ENCODE measurements at places on chromosomes 2 and 18.

DNA sequence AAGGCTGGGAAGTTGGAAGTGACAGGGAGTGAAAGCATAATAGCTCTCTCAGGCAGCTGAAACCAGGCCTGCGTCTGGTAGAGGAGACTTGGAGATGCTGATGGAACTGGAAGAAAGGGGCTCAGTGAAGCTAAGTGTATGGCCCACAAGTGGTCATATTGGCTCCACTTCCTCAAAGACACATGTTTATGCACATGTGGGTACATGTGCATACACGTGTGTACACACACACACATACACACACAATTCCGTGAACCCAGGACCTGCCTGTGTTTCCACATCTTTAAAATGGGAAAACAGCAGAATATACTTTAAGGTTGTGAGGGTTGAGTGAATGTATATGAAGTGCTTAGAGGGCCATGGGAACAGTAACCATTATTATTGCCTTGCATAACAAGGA, 160.9 kb downstream of the ARL6IP6 start:
- no peak for DNase-seq

DNA sequence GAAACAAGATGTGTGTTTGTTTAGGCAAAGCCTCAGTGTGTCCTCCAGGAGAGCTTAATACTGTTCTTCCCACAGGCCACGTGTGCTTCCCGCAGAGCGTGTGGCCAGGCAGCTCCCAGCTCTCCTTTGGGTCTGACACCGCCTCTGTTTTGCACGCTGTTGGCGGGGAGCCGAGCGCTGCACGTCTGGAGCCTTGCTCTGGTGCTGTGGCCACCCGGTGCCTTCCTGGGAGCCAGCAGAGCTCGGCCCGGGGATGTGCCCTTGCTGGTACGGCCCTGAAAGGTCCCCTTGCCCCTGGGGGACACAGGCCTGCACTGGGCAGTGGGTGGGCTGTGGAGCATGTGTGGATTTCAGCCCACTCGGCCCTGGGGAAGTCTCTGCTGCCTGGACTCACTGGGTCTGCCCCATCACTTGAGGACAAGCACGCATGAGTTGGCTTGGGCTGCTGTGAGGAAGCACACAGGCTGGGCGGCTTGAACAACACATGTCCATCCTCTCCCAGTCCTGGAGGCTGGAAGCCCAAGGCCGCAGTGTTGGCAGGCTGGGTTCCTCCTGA, 160.7 kb upstream of the HDAC4 start:
- no peak for DNase-seq

DNA sequence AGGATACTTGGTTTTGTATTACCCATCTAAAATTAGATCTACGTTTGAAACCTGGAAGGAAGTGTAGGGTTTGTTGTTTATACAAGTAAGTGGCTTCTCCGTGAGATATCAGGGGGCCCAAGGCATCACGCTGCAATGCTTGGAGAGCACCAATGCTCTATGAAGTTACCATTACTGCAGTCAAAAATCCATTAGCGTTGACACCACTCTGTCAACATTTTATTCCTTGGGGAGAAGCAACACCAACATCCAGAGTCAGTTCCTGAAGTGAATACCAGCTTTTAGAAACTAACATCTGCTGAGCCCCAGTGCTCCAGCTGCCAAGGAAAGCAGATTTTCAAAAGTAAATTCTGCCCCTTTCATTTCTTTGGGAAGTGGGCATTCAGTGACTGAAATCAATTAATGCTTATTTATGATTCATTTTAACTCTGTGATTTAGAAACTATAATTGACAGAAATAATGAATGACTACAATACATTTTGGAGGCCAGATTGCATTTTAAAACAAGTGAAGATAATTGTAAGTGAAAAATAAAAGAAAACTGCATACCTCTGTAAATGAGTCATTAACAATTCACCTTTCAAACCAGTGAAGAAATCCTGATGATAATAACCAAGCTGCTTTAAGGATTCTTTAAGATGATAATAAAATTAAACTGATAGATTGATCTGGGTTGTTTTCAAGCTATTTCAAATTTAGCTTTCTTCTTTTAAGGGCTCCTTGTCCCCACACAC, 30.5 kb downstream of the LRP1B start:
- DNase-seq, result no peak

- DNase-seq, result no peak
Measured at GRCh38 chr2:113171334-113172075, 2.3 kb upstream of the PSD4 start.

DNA sequence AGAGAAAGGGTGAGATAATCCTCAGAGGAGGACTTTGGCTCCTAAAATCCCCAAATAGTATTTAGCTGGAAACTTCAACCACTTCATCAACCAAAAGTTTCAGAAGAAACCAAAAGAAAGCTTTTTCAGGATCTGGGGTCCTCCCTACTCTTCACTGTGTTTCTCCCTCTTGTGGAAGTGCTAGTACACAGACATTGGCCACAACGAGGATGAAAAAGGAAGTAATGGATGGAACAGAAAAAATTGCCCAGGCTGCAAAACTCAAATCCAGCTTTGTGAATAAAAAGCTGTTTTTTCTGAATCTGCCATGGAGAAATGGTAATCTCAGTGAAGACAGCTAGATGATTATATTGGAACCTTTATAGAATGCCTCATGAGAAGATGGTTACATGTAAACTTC, 4.0 kb downstream of the PID1 start:
- no peak for DNase-seq

DNA sequence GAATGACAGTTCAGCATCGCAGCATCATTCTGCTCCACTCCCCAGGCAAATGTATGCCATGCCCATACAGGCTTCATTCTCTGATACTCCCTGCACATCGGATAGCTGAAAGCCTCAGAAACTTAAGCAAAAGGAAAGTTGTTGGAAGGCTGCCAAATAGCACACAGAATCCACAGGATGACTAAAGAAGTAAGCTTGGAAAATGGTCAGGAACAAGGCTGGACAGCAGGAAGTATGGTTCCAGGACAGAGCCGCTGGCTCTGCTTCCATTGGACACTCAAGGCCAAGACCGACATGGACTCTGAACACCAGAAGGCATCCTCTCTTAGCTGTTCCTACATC, 256.5 kb downstream of the CDH20 start:
- DNase-seq, result no peak

DNA sequence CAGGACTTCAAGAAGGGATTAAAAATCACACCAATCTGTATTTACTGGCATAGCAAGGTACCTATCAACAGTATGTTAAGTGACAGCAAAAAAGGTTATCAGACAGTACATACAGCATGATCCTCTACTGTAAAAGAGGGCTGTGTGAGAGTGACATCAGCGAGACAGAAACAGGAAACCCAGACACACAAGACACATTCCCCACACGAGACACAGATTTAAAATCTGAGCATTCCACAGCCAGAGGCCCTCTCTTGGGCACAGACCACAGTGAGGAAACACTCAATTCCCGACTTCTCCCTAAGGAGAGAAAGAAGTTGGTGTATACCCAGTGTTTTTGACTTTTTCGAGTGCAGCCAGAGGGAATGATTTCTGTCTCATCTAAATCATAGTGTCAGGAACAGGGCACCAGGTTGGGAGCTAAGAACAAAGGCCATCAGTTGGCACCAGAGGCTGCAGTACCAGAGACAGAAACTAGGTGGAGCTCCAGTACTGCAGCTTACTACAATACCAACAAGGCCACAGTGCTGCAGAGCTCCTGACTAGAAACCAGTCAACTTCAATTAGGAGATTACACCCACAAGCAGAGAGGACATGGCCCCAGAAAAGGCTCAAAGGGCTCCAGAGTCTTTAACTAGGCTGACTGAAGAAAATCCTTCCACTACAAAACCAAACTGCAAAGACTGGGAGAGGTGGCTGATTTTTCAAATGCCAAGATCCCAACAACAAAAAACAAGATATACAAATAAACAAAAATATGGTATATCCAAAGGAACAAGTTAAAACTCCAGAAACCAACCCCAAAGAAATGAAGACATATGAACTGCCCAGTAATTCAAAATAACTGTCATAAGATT, 41.0 kb downstream of the UNC50 start:
- peak; percentile 74 for DNase-seq

- no peak for DNase-seq
Measured at GRCh38 chr2:191894681-191895147, 47.8 kb upstream of the CAVIN2 start.

GRCh38 chr2:104656571-104657163, 197.2 kb upstream of the POU3F3 start:
- DNase-seq, result no peak

DNA sequence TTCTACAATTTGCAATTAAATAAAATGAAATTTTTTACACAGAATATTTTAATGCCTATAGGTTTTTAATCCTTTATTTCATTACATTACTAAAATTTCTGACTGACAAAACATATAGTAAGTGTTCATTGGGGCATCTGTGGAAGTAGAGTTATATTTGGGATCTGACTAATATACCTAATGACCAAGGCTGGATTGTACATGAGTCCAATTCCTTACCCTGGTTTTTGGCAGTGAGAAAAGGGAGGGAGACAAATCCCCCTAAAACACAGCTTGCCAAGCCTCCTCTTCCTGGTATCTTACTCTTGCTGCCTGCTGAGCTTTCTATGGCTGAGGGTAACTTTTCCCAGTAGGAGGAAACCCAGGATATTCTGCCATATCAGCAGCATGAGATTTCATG, 149.4 kb upstream of the CDH20 start:
- DNase-seq, result no peak

- no peak for DNase-seq
Measured at GRCh38 chr18:52287151-52287550, 52.8 kb upstream of the DCC start.

DNA sequence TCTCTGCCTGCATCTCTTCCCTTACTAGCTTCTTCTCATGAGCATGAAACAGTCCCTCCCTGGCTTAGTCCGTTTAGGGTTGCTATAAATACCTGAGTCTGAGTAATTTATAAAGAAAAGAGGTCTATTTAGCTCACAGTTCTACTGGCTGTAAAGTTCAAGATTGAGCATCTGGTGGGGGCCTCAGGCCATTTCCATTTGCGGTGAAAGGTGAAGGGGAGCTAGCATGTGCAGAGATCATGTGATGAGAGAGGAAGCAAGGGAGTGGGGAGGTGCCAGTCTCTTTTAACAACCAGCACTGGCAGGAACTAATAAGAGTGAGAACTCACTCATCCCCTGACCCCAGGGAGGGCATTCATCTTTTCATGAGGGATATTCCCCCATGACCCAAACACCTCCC, 26.8 kb downstream of the RHBDD1 start:
- DNase-seq, result no peak

GRCh38 chr2:221551864-221552263, 20.2 kb downstream of the EPHA4 start:
- DNase-seq, result no peak

GRCh38 chr2:50707196-50707595, 324.7 kb downstream of the NRXN1 start:
- DNase-seq, result no peak

- no peak for DNase-seq
Measured at GRCh38 chr2:202061695-202062094, 11.4 kb upstream of the KIAA2012 start.

- DNase-seq, result no peak
Measured at GRCh38 chr2:116510117-116510671, 1304.3 kb upstream of the DDX18 start.

GRCh38 chr2:104845946-104846785, 7.7 kb upstream of the POU3F3 start:
- no peak for DNase-seq

DNA sequence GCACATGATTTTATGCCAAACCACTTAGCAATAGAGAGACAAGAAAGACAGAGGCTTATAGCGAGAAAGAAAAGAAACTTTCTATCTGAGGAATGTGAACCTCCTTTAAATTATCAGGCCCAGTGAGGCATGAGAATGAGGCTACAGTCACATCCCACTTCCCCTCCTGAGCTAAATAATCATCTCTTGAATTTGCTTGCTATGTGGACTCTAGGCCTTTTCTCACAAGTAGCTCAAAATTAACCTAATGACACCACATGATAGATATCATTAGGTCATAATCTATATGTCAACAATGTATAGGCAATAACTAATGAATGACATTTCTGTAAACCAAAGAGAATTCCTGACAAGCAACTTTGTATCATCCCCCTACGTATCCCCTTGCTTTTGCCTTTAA, 301.5 kb upstream of the MGAT5 start:
- DNase-seq, result no peak

GRCh38 chr2:54864727-54865126, 141.3 kb downstream of the EML6 start:
- no peak for DNase-seq

DNA sequence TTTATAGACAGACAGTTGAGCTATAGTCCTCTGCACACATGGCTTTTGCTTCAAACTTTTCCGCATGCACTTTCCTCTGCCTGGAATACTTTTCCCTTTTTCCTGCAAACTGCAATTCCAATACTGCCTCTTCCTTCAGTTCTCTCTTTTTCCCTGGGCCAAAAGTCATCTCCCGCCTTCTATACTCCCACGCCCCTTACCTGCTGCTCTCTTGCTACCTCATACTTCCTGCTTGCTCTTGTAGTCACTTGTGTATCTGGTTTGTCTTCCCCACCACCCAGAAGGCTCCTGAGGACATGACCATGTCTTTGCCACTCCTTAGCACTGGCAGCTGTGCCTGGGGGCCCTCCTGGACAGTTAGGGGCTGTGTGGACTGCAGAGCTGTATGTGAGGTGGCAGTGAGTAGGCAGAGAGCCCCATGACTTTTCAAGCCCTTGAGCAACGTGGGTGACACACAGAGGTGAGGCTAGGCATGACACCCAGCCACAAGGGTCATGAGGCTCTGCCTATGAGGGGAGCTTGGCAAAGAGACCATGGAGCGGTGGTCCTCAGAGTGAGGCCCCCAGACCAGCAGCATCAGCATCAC, 23.2 kb downstream of the SPEG start:
- DNase-seq, result no peak

DNA sequence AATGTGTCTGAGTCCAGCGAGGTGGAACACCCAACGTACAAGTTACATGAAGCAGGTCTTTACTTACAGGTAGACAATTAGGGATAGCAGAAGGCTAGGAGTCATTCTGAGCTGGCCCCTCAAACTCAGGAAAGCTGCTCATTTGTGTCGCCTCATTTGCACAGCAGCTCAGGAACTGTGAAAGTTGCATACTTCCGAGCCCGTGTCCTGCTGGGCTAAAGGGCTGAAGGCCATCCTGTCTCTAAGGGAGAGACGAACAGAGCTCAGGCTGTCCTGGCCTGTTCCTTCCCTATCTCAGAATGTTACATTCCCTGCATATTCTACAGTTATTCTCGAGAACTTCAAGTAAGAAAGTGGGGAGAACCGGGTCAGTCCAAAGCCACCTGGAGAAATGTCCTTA, 99.0 kb downstream of the FAM124B start:
- DNase-seq, result no peak

GRCh38 chr18:23757437-23757733, 68.1 kb downstream of the LAMA3 start:
- no peak for DNase-seq

- no peak for DNase-seq
Measured at GRCh38 chr18:63532471-63532870, 9.7 kb upstream of the SERPINB12 start.

DNA sequence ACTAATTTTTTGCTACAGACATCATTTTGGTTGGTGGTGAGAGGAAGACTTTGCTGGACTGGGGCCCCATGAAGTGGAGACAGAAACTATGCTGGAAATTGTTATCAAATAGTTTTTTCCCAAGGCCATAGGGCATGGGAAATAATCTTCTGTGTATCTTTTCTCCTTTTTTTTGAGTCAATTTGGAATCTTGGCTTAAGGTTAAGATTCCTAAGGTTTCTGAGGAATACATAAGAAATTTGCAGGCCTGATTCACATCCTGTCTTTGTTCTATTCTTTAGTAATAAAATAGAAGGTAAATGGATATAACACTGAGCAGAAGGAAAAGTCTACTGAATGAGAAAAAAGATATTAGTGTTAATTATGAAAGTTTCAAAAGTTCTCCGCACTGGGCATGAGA, 16.6 kb downstream of the SMC6 start:
- DNase-seq, result no peak

- DNase-seq, result no peak
Measured at GRCh38 chr2:65489269-65489668, 56.9 kb upstream of the SPRED2 start.
